ENCODE measurements at places on chromosomes 1 and 21.

DNA sequence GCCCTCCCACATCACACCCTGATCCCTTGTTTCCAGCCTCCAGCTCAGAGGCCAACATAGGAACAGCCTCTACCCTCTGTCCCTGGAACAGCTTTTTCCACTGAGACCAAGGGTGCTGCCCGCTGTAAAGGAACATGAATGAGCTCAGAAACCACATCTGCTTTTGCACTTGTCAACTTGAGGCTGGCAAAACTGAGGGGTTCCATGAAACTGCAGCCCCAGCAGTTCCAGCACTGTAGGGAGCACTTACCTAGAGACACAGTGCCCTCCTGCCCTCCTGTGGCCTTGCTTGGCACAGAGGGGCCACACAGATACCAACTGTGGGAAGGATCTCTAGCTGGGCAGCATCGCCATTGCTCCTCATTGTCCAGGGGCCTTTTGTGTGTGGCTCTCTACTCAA is 51.7 kb downstream of the ITPKB start:
- no peak for DNase-seq

- no peak for DNase-seq
Observed at GRCh38 chr1:212413902-212414327, 771 bp downstream of the PACC1 start.

DNA sequence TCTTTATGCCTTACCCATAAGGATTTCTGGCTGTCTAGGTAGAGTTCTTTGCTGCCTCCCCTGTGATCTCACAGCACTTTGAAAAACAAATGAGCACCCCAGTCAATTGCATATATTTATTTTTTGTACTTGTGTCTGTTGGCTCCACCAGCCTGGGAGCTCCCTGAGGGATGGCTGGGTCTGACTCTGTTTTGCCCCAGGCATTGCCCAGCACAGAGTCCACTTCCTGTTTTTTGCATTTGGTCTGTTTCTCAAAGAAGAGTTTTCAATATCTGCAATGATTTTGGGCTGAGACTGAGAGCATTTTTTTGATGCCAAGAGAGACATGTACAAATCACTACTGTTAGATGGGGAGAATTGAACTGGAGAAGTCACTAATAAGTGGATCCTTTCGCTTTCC is 125.0 kb downstream of the FOXD2 start:
- DNase-seq: no peak

DNA sequence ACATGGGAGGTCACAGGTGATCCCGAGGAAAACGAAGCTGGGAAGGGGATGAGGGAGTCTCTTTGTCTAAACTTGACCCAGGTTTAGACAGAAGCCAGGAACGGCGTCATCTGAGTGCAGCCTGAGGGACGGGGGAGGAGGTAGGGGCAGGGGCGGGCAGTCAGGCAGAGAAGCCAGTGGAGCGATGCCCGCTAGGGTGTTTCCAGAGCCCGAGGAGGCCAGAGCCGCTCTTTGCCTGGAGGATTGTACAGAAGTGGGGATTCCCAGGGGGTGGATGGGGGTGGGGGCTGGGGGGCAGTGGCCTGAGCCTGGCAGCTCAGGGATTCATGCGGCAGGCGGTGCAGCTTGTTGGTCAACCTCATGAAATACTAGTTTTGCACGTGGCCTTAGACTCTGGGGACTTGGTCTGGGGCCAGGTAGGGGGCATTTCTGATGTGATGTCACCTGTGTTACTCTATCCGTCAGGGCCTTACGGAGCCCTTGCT is 58.4 kb downstream of the VPS26C start:
- no peak for DNase-seq

DNA sequence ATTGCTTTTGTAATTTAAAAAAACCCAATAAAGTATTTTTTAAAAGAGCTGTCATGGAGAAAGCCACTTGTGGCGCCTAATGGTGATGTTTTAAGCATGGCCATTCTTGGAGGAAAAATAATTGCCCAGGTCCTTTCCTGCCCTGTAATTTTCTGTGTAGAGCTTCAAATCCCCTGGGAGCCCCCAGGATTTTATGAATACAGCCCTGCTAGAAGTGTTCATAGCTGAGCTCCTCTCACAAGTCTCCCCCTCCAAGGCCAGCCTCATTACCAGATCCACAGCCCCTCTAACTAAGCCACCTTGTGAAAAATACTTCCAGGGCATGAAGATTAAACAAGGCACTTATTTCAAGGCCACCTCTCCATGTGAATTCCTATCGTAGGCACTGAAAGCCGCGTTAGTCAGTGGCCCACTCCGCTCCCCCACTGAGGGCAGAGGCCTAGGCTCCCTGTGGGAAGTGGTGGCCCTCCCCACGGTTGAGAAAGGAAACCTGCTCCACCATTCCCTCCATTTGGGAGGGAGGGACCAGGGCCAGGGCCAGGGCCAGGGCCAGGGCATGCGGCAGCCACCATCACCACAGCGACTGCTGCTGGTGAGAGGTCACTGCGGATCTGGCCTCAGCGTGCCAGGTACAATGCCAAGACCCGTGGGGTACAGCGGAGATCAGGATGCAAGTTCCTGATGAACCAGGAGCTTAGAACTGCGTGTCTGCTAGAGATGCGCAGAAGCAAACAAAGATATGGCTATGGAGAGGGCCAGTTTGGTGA is 83.1 kb downstream of the KCNN3 start:
- DNase-seq: no peak

GRCh38 chr1:22112554-22112953 is 30.3 kb downstream of the WNT4 start:
- no peak for DNase-seq

- no peak for DNase-seq
Observed at GRCh38 chr1:51973587-51974474, 16.7 kb downstream of the RAB3B start.

GRCh38 chr1:239700667-239701066 is 314.3 kb downstream of the CHRM3 start:
- DNase-seq: no peak

DNA sequence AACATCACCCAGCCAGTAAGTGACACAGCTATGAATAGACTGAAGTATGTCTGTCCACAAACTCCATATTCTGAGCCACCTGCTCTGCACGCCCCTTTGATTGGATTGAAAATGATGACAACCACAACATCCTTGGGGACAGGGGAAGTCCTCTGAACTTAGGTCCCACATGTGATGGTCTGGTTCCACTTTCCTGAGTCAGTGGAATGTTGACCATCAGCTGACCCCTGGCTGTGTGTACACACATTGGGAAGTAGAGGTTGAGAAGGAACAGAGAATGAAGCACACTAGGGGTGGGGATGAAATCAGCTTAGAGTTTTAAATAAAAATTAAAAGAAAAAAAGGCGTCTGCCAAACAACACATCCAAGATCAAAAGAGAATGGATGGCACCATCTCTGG is 8.0 kb upstream of the DISP3 start:
- DNase-seq: no peak
